ENCODE measurements at places on chromosomes 7 and 10. TPM values are rescaled to one million over a fixed set of nuclear protein-coding genes. Genes with fewer than 3 reads are reported as not detected.

DNA sequence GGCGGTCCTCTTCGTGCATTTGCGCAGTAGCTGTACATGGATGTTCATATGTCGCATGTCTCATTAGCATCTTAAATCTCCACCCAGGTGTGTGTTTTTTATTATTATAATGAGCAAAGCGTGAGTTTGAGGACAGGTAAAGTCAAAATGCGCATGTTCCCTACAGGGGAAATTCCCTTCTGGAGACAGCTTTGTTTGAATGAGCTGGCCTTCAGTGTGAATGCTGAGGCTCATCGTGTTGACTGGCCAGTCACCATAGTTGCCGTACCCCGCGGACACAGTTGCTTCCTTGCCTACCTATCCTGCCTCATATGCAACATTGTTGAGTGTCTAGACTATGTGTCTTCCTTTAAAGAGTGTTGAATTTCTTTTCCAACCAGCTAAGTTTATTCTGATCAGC is 13.6 kb downstream of the LYZL1 start:
- H3K4me3 ChIP-seq = no peak overlapping the region
- H3K4me1 ChIP-seq = peaks cover 2% of the 10 kb centered on the region
- H3K36me3 ChIP-seq = no peaks in the 10 kb centered on the region
- no peak for DNase-seq
- H3K27me3 ChIP-seq = peaks cover 7% of the 10 kb centered on the region

DNA sequence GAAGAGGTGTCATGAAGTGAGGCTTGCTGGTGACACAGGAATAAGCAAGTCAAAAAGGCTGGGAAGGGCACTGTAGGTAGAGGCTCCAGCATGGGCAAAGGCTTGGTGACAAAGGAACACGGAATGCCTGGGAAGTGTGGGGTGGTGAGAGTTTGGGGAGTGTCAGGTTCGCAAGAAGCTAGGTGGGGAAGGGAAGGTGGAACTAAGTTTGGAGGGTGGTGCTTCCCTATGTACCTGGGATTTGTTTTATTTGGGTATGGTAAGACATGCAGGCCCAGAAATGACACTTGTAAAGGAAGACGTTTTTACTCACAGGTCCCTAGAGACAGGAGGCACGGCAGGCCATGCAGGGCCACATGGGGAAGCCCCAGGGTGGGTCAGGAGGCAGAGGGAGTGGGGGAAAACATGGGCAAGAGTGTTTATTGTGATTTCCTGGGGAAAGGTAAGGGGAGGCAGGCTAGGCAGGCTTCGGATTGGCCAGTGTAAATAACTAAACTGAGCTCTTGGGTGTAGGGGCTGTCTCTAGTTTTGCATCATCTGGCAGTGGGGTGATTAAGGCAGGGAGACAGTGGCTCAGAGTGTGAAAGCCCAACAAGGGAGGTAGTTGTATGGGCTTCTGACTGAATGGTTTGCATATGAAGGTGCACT is 52.1 kb downstream of the SH2D4B start:
- no peak overlapping the region for H3K27ac ChIP-seq
- H3K4me1 ChIP-seq = no peaks in the 10 kb centered on the region
- no peaks in the 10 kb centered on the region for H3K36me3 ChIP-seq
- peaks cover 4% of the 10 kb centered on the region for H3K27me3 ChIP-seq
- no peak for DNase-seq
- H3K4me3 ChIP-seq = no peak overlapping the region

GRCh38 chr7:2680256-2680655 is 7.7 kb upstream of the AMZ1 start:
- no peaks in the 10 kb centered on the region for H3K36me3 ChIP-seq
- H3K4me1 ChIP-seq = peaks cover 2% of the 10 kb centered on the region
- H3K4me3 ChIP-seq = no peak overlapping the region
- peaks cover 11% of the 10 kb centered on the region for H3K27me3 ChIP-seq
- H3K27ac ChIP-seq = no peak overlapping the region

- peaks cover 17% of the 10 kb centered on the region for H3K36me3 ChIP-seq
- peaks cover 9% of the 10 kb centered on the region for H3K4me1 ChIP-seq
- H3K4me3 ChIP-seq = no peak overlapping the region
- no peak for DNase-seq
These were observed 23.6 kb downstream of the CTAGE6 start for GRCh38 chr7:143733876-143734275.

GRCh38 chr7:105131890-105132289 is 117.9 kb downstream of the KMT2E start:
- H3K36me3 ChIP-seq = peaks cover 5% of the 10 kb centered on the region
- no peaks in the 10 kb centered on the region for H3K27me3 ChIP-seq
- no peak for DNase-seq
- no peak overlapping the region for H3K27ac ChIP-seq
- no peak overlapping the region for H3K4me3 ChIP-seq
- H3K4me1 ChIP-seq = peaks cover 16% of the 10 kb centered on the region

DNA sequence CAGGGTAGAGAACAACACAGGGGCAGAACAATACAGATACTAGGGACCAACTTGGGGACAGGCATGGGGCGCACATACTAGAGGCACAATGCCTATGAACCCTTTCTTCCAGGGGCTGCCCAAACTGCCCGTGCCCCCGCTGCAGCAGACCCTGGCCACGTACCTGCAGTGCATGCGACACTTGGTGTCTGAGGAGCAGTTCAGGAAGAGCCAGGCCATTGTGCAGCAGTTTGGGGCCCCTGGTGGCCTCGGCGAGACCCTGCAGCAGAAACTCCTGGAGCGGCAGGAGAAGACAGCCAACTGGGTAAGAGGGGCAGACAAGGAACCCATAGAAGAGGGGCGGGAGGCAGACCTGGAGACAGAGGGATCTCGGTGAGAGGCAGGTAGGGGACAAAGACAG is 5.8 kb downstream of the CHAT start:
- no peaks in the 10 kb centered on the region for H3K36me3 ChIP-seq
- peaks cover 23% of the 10 kb centered on the region for H3K27me3 ChIP-seq
- no peak for DNase-seq
- peaks cover under 1% of the 10 kb centered on the region for H3K4me1 ChIP-seq

DNA sequence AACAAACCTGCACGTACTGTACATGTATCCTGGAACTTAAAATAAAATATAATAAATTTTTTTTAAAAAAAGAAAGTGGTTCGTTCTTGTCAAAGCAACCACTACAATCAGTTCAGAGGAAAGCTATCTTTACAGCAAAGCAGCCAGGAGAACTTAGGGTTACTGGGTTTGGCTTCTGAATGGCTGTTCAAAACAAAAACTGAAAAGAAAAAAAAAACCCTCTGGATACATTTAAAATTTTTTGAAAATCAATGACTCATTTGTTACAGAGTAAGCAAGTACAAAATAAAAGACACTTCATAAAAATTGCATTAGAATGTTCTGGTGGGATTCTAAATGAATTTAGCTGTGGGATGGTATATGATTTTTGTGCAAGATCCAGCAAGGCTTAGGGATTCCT is 28.6 kb upstream of the ADD3 start:
- no peaks in the 10 kb centered on the region for H3K36me3 ChIP-seq
- H3K27ac ChIP-seq = no peak overlapping the region
- H3K27me3 ChIP-seq = peaks cover 3% of the 10 kb centered on the region
- no peak for DNase-seq

GRCh38 chr7:150378115-150378852 is 846 bp upstream of the ZNF775 start:
- H3K27me3 ChIP-seq = no peaks in the 10 kb centered on the region
- peak overlapping the region; percentile 72 for H3K27ac ChIP-seq
- peaks cover 15% of the 10 kb centered on the region for H3K36me3 ChIP-seq
- H3K4me3 ChIP-seq = peak overlapping the region; percentile 86
- H3K4me1 ChIP-seq = peaks cover 40% of the 10 kb centered on the region

DNA sequence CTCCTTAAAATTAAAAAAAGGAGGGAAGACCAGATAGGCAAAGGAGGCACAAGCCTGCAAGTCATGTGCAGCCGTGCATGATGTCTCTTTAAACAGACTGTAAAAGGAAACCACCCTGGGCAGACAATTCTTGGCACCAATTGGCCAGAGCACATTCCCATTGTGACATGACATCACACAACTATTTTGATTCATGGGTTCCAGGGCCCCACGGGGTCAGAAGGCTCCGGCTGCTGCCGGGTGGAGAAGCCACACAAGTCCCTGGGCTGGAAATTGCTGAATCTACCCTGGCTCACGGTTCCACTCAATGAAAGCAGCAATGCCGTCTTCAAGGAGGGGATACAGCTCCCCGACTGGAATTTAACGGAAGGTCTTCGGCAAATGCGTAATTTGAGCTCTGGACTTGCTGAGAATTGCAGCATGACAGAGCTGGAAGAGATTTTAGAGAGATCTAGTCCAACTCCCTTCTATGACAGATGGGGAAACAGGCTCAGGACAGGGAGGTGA is 140.5 kb downstream of the PRKAG2 start:
- H3K4me3 ChIP-seq = no peak overlapping the region
- H3K4me1 ChIP-seq = no peaks in the 10 kb centered on the region
- no peak for DNase-seq
- H3K36me3 ChIP-seq = peaks cover 2% of the 10 kb centered on the region
- no peaks in the 10 kb centered on the region for H3K27me3 ChIP-seq
- no peak overlapping the region for H3K27ac ChIP-seq

DNA sequence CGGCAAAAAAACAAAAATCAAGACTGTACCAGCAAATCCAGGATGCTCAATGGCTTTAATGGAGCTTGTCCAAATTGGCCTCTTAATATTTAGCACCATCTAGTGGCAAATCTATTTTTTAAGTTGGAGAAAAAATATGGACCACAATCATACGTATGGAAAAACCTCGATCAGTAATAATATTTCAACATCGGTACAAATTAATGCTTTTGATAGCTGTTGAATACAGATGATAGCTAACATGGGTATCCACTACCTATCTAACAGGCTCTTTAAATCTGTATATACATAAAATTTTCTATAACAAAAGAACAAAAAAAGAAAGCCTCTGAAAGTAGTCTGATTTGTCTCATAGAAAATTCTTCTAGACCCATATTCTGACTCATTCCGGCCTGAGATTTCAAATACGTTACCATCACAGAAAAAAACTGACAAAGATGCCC is 29.2 kb downstream of the COA1 start:
- H3K4me3 ChIP-seq = no peak overlapping the region
- H3K27me3 ChIP-seq = no peaks in the 10 kb centered on the region
- H3K27ac ChIP-seq = no peak overlapping the region

- no peaks in the 10 kb centered on the region for H3K36me3 ChIP-seq
- H3K27me3 ChIP-seq = no peaks in the 10 kb centered on the region
- no peaks in the 10 kb centered on the region for H3K4me1 ChIP-seq
- no peak overlapping the region for H3K4me3 ChIP-seq
- DNase-seq = no peak
- no peak overlapping the region for H3K27ac ChIP-seq
These were observed 81.1 kb upstream of the MBL2 start for GRCh38 chr10:52853704-52854103.

DNA sequence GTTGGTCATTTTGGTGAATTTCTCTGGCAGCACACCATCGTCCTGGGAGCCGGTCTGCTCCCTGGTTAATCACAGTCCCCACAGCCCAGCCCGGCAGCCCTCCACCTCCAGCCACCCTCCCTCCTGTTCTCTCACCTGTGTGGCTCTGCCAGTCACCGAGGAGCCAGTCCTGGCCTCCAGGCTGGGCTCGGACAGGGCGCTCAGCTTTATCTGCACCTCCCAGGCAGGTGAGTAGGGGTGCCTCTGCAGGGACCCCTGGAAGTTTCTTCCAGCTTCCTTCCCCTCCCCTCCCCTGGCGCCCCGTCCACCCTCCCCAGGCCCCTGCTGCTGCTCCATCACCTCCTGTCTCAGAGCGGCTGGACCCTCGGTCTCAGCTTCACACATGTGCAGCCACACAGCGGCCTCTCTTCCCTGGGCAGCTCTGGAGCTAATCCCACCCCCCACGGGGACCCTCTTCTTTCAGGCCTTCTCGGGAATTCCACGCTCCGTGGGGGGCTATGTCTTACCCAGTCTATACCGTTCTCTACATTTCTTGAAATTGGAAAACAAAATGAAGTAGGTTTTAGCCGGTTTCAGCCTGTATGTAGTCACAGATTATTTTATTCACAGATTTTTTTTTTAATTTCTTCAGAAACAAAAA is 213.9 kb upstream of the PPP2R2D start:
- no peak overlapping the region for H3K27ac ChIP-seq
- H3K4me1 ChIP-seq = no peaks in the 10 kb centered on the region
- no peak overlapping the region for H3K4me3 ChIP-seq
- DNase-seq = no peak
- H3K36me3 ChIP-seq = no peaks in the 10 kb centered on the region

- DNase-seq = no peak
- H3K27ac ChIP-seq = no peak overlapping the region
- H3K4me1 ChIP-seq = no peaks in the 10 kb centered on the region
- no peaks in the 10 kb centered on the region for H3K36me3 ChIP-seq
These were observed 15.9 kb upstream of the AKR1B1 start for GRCh38 chr7:134474828-134475227.

DNA sequence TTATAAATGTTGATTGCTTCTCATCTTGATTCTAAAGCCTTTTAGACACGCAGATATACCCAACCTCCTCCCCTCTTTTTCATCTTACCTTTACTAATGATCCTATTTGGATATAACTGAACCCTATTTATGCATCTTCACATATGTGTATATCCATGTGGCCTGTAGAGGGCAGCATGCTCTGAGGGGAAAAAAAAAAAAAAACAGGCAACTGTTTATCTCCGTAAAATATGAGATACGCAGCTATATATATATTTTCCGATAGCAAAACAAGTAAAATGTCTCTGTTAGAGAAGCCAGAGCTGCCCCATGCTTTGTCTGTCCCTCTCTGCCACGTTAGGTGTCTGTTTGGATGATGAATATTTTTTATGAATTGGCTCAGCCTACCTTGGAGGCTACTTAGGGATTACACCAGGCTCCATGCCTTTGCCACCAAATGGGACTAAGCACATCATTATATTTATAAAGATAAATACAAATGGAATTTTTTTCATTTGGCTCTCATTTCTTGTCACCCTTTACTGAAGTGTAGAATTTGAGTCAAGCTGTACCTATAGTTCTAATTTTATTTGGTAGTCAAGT is 174.8 kb upstream of the FZD1 start:
- H3K4me3 ChIP-seq = no peak overlapping the region
- no peaks in the 10 kb centered on the region for H3K36me3 ChIP-seq
- no peak overlapping the region for H3K27ac ChIP-seq
- DNase-seq = no peak
- peaks cover 1% of the 10 kb centered on the region for H3K27me3 ChIP-seq

- no peaks in the 10 kb centered on the region for H3K27me3 ChIP-seq
- H3K36me3 ChIP-seq = no peaks in the 10 kb centered on the region
- H3K4me3 ChIP-seq = no peak overlapping the region
- H3K27ac ChIP-seq = no peak overlapping the region
- no peaks in the 10 kb centered on the region for H3K4me1 ChIP-seq
These were observed 72.9 kb upstream of the CAV2 start for GRCh38 chr7:116426428-116427156.

- peak overlapping the region; percentile 94 for H3K4me3 ChIP-seq
- peak; percentile 66 for DNase-seq
- peak overlapping the region; percentile 97 for H3K27ac ChIP-seq
- peaks cover 38% of the 10 kb centered on the region for H3K4me1 ChIP-seq
- peaks cover 17% of the 10 kb centered on the region for H3K36me3 ChIP-seq
- no peaks in the 10 kb centered on the region for H3K27me3 ChIP-seq
These were observed 27.7 kb downstream of the ZNF775 start for GRCh38 chr7:150406567-150407421.

ANKRD7 gene
- total RNA-seq = 0.47 TPM

MSS51 gene
- total RNA-seq = 2.9 TPM

EPHA1 gene
- 12.4 TPM for total RNA-seq

Measured in activated CD8-positive, alpha-beta T cell treated with anti-CD3 and anti-CD28 coated beads, Interleukin-2, amount 10 ng/mL, durations not matched to agents 7 days and 5 days (primary cell).